ENCODE measurements at places on chromosomes 7 and 10. TPM values are rescaled to one million over a fixed set of nuclear protein-coding genes. Genes with fewer than 3 reads are reported as not detected.

FRA10AC1 gene
- total RNA-seq: 15.7 TPM

TM9SF3 gene
- 58.4 TPM for total RNA-seq

GRCh38 chr10:32481606-32482005, 35.7 kb downstream of the CCDC7 start:
- DNase-seq: no peak

GRCh38 chr7:151425670-151426440, 14.1 kb downstream of the CRYGN start:
- no peak for DNase-seq

DNA sequence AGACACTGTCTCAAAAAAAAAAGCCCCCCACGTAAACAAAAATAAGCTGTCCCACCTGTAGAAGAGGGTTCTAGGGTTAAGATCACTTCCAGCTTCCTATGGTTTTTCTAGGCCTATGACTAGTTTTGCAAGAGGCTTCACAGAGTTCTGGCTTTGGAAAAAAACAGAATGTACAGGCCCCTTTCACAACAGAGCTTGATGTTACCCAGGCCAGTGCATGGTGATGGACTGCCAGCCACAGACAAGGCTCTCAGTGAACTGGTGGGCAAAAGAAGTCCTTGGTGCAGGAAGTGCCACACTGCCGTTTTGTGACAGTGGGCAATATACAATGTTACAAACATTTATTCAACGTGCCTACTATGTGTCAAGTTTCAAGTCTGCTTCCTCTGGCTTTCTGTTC, 18.3 kb upstream of the EFCAB10 start:
- DNase-seq: no peak

Data from vagina (tissue), 2 donors.